NCI-H510A treated with DMSO at 0.1 percent for 48 hours (cell line): ENCODE measurements at places on chromosomes 1 and 21.

- DNase-seq = no peak
Measured at GRCh38 chr21:28669321-28669720, 323.4 kb downstream of the LTN1 start.

DNA sequence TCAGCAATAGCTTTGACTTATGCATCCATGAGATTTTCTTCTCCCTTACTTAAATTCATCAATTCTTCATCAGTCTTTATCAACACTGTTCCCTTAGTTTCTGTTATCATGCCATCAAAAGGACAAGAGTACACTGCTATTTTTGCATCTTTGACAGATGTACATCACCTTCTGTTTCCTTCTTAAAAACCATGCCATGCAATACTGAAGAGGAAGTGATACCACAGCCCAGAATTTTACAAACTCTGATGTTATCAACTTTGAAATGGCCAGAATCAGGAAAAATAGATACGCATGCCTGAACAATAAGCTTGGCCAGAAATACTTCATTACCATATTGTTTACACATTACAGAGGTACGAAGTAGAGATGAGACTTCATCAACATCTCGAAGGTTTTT lies 21.1 kb downstream of the FMO5 start:
- DNase-seq = no peak

GRCh38 chr1:87113313-87113712 lies 198.9 kb downstream of the HS2ST1 start:
- DNase-seq = no peak

GRCh38 chr1:208233978-208234377 lies 10.2 kb downstream of the PLXNA2 start:
- DNase-seq = peak; percentile 75

DNA sequence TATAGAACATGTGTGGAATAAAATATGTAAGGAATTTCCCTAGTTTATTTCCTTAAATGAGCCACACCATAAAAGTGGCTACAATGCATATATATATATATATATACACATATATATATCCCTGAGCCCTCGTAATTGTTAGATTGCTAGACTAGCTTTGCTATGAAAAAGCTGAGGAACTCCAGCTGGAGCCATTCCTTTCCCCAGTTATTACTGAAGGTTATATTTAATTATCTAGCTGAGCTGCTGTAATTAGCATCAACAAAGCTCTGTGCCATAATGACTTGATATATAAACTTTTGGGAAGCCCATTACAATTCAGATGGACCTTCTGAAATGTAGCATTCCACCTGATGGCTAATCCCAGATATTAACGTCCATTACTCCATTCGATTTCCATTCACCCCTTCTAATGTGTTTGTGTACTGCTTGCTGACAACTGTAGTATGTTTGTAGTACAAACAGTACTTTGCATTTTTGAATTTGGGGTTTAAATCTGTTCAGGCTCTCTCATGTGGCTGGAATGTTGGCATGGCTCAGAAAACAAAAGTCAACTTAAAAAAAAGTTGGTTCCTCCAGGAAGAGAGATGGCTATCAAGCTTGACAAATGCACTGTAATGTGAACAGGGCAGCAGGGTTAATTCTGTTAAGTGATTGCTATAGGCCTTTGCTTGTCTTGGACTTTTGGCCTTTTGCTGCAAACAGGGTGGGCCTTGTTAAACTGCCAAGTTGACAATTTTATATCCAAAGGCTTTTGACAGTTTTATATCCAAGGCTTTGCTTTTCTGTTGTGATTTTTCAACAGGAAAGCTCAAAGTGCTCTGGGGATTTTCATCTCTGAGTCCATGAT lies 170.0 kb downstream of the LTN1 start:
- no peak for DNase-seq

- DNase-seq = no peak
Measured at GRCh38 chr1:114334297-114334696, 176.7 kb downstream of the TRIM33 start.

GRCh38 chr1:230814949-230815692 lies 53.2 kb downstream of the C1orf198 start:
- DNase-seq = no peak

- DNase-seq = peak; percentile 22
Measured at GRCh38 chr1:154847891-154848290, 22.2 kb downstream of the KCNN3 start.

GRCh38 chr1:58983633-58984245 lies 199.9 kb upstream of the JUN start:
- no peak for DNase-seq

- DNase-seq = no peak
Measured at GRCh38 chr1:154495496-154496273, 6.3 kb upstream of the TDRD10 start.

GRCh38 chr1:231976231-231976630 lies 349.6 kb downstream of the DISC1 start:
- DNase-seq = no peak

DNA sequence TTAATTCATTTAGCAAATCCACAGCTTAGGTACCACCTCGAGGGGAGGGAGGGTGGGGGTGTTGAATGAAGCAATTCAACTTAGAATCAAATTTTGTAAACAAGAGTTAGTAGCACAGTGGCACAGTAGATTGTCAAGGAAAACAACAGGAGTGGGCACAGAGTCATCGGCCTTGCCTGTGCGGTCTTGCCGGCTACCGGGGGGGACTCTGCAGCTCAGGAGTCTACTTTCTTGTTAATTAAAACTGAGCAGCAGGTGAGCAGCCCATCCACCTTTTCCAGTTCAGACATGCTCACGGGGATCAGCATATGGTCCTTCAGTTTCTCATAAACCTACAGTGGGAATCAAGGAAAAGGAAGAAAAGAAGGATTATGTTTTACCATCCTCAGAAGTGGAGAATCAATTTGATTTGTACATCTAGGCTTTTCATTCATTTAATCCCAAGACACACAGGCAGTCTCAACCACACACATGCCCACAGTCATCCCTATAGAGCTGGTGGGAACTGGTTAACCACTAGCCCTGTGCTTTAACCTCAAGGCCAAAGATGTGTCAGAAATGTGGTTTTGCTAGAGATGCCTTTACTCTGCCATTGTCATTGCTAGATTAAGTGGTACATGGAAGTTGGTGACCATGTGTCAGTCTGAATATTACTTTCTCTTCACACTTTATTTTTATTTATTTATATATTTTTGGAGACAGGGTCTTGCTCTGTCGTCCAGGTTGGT lies 45.0 kb upstream of the BCL10 start:
- no peak for DNase-seq

DNA sequence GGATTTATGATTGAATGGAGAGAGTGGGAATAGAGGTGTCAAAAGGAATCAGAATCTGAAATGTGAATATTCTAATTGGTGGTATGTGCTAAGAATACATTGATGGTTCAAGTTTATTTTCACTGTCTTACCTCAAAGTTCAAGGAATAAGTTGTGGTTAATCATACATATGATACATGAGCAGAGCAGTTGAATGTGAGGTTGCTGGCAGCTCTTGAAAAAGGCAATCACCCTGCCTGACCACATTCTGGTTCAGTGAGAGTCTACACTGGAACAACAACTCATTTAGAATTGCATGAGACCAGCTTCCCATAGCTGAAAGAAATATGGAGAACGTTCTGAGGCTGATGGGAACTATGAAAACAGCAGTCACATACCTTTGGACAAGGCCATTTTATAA lies 68.3 kb upstream of the ARHGAP29 start:
- no peak for DNase-seq

DNA sequence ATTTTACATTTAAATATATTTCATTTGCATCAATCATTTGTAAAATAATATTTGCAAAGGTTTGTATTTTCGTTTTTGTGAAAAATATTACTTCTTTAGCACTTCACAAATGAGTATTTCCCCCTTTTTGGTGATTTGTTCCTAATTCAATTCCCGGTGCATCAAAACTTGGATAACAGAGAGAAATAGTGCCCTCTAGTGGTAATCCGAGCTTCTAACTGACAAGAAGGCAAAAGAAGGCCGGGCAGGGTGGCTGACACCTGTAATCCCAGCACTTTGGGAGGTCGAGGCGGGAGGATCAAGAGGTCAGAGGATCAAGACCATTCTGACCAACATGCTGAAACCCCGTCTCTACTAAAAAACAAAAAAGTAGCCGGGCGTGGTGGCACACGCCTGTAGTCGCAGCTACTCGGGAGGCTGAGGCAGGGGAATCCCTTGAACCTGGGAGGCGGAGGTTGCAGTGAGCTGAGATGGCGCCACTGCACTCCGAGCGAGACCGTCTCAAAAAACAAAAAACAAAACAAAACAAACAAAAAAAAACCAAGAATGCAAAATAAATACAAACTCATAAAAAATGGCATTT lies 137.7 kb downstream of the COL11A1 start:
- peak; percentile 38 for DNase-seq

DNA sequence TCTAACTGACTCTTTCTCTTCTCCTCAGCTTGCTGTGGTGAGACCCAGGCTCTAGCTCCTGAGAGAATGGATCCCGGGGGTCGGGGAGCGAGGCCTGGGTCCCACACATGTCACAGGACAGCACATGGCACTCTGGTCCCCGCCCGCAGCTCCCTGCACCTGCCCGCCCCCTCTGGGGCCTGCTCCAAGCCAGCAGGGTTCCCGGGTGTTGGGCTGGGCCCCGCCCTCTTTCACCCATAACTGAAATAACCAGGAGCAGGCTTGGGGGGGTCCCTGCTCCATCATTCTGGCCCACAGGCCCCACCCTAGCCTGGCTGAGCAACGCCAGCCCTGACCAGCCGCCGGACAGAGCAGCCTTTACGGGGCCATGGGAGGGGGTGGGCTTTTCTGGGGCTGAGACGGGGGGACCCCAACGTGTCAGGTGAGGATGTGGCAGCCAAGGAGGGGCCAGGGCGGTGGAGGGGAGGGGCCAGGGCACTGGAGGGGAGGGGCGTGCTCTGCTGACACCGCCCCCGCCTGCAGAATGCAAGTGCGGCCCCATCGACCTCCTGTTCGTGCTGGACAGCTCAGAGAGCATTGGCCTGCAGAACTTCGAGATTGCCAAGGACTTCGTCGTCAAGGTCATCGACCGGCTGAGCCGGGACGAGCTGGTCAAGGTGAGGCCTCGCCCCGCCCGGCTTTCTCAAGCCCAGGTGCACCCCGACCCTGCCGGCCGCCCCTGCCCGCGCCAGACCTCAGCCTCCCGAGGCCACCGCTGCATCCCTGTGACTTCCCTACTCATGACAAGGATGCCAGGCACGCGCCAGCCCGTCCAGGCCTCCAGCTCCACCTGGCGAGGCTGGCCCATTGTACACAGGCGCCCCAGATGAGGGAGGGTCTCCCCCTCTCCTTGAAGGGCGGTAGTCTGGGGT lies 19.4 kb downstream of the COL6A1 start:
- DNase-seq = no peak

DNA sequence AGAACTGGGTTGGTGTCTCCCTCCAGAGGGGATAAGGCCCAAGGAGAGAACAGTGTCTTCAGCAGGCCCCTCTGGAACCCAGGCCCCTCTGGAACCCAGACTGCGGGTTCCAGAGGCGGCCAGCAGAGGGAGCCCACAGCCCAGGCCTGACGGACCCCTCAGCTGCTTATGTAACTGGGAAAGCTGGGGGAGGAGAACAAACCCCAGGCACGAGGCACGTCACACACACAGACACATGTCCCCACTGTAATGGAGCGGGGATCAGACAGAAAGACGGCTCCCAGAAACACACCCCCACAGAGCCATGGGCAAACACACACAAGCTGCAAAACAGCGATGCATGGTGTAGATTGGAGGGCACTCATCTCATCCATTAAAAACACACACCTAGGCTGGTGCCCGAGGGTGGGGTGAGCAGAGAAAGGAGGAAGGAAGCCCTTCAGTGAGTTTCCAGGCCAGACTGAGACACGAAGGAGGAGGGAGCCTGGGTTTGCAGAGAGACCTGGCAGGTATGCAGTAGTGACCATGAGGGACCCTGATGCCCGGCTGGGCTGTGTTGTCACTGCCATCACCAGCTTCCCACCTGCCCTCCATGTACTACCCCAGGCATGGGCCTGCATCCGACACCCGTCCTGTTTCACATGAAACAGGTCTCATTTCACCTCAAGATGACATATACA lies 2.8 kb upstream of the IGSF8 start:
- peak; percentile 58 for DNase-seq

- DNase-seq = no peak
Measured at GRCh38 chr1:14696761-14697160, 98.3 kb downstream of the KAZN start.

DNA sequence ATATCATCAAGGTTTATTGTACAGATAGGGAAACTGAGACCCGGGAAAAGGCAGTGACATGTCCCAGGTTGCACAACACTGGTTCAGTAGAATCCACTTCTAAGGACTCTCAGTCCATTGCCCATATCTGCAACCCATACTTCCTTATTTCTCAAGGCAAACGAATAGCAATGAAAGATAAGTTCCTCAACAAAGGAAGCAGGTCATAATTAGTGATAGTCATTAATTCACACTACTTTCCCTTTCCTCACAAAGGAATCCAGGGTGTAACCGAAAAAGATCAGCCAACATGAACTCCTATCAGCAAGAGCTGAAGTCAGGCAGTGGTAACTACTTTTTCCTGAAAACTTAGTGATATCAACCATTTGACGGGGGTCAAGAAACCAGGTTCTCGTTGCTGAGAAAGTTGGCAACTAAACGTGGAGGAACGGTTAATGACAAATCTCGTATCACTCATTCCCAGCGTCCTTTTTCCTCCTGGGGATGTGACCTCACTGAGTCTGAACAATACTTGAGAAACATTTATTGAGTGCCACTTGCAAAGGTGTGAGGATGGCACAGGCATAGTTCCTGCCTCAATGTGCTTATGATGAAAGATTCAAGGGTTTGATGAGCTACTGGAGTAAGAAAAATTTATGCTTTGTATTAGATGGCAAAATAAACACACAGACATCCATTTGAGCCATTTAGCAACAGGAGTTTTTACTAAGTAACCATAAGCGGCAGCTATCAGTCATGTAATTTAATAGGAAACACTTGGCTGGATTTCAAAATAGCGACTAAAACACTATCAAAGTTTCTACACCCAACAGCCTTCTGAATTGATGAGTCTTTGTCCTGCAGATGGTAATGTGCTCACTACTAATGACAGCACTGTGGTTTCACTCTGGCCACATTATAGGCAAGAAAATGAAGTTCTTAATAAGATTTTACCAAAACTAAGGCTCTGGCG lies 82.3 kb downstream of the PLPP3 start:
- no peak for DNase-seq

GRCh38 chr1:41618066-41618825 lies 133.8 kb upstream of the EDN2 start:
- no peak for DNase-seq
